ENCODE measurements at places on chromosomes 3 and 15. TPM values are rescaled to one million over a fixed set of nuclear protein-coding genes. Genes with fewer than 3 reads are reported as not detected.

LIPH gene
- under 0.01 TPM for total RNA-seq

GHSR gene
- total RNA-seq: not detected

PKM gene
- total RNA-seq: 1,402 TPM

MGLL gene
- total RNA-seq: 49.4 TPM

LRRC2 gene
- under 0.01 TPM for total RNA-seq

IL17RE gene
- total RNA-seq: 3.9 TPM

DNAH12 gene
- not detected for total RNA-seq

VILL gene
- total RNA-seq: 5.0 TPM

SCN11A gene
- total RNA-seq: not detected

FANCD2OS gene
- not detected for total RNA-seq

ADAMTS9 gene
- 2.5 TPM for total RNA-seq

Measured in bronchus fibroblast of lung (primary cell).